Dorsolateral prefrontal cortex (tissue), 122 donors: ENCODE measurements at places on chromosomes 4 and X.

DNA sequence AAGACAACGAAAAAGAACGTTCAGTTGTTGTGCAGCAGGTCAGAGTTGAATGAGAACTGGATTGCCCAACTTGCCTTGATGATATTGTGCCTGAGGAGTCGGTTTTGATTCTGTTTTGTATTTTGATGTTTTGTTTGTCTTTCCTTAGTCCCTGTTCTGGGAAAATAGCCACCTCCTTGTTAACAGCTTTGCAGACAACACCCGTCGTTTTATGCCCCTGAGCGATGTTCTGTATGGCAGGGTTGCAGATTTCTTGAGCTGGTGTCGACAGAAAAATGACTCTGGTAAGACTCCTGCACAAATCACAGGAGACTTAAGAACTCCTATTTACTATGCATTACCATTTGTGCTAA, 4.5 kb downstream of the BST1 start:
- DNase-seq, result no peak

DNA sequence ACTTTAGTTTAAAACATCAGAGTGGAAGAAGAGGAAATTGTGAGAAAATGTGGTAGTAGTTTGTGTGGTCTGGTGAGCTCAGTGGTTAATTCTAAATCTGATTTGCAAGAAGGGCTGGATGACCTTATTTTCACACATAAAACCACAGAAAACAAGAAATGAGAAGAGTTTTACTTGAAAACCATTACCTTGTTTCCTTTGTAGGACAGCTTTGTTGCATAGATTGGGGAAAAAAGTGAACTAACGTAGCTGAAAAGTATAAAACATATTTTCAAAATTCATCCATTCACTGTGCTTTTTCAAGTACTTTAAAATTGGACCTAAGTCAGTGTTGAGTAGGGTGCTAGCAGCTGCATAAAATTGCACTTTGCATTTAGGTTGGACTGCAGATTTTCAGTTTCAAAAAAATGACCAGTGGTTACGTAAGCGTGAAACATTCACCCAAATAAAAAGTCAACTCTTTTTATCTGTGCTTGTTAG, 211.3 kb downstream of the ARHGAP10 start:
- no peak for DNase-seq

GRCh38 chrX:44002567-44002966, 29.4 kb upstream of the NDP start:
- DNase-seq, result no peak

DNA sequence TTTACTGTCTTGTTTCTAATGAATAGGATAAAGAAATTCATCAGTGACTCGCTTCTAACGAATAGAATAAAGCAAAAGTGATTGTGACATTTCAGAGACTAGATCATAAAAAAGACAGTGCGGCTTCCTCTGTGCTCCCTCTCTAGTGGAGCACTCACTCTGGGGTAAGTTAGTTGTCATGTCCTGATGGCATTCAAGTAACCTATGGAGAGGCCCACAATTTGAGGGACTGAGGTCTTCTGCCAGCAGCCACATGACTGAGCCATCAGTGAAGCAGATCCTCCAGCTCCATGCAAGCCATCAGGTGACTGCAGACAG, 72.4 kb downstream of the YIPF6 start:
- no peak for DNase-seq

GRCh38 chrX:119646515-119646914, 40.3 kb upstream of the NKRF start:
- DNase-seq, result no peak

GRCh38 chr4:53709693-53710092, 118.4 kb upstream of the LNX1 start:
- no peak for DNase-seq

DNA sequence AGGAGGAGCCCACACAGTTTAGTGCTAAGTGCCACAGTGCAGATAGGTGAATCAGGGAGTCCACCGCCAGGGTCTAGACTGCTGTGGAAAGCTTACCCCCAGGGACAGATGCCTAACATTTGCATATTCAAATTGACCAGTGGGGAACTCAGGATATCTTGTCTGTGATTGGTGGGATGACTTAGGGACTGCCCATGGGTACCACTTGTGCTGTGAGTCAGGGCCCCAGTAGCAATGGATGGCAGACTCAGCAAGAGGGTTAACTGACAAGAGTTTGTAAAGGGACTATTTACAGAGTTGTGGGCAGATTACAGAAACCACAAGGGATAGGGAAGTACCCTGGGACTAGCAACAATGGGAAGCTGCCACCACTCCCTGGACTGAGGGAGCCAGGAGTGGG, 282.1 kb downstream of the BCOR start:
- no peak for DNase-seq

GRCh38 chr4:41332510-41333054, 75.9 kb downstream of the UCHL1 start:
- no peak for DNase-seq

GRCh38 chr4:164937576-164938270, 39.7 kb downstream of the TRIM61 start:
- DNase-seq, result peak; percentile 57

GRCh38 chrX:105822138-105823091, at the start of gene NRK:
Gene NRK (plus strand): TSS chrX:105822539. CDS start chrX:105822846, 307 bp downstream.
- DNase-seq, result no peak

DNA sequence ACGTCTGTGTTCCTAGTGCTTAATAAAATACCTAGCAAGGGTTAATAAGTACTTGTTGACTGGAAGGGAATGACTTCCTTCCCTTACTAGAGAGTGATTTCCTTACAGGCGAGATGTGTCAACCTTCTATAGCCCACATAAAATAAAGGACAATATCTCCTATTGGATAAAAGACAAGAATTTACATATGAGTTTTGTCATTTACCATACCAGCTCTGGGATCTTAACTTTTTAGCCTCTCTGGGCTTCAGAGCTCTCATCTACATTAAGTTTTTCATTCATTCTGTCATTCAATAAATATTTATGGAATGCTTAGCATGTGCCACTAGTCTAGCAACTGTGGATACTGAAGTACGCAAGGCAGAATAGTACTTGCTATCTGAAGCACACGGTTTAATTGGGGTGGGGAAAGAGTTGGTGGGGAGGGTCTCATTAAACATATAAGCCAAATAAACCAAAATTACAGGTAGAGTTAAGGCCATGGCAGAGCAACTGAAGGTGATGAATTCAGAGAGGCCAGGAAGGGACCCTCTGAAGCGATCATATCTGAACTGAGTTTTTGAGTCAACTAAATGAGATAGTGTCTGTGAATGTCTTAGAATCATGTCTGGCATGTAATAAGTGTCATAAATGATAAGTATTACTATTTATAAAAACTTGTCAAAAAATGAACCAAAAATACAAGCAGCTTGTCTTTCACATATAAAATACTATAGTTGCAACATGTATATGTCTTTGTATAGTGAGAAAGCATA, 91.6 kb upstream of the BMP2K start:
- no peak for DNase-seq

- DNase-seq, result no peak
Observed at GRCh38 chr4:114284629-114285028, 305.2 kb upstream of the ARSJ start.
